Thymus (tissue), 14 donors: ENCODE measurements at places on chromosomes 6 and 20.

DNA sequence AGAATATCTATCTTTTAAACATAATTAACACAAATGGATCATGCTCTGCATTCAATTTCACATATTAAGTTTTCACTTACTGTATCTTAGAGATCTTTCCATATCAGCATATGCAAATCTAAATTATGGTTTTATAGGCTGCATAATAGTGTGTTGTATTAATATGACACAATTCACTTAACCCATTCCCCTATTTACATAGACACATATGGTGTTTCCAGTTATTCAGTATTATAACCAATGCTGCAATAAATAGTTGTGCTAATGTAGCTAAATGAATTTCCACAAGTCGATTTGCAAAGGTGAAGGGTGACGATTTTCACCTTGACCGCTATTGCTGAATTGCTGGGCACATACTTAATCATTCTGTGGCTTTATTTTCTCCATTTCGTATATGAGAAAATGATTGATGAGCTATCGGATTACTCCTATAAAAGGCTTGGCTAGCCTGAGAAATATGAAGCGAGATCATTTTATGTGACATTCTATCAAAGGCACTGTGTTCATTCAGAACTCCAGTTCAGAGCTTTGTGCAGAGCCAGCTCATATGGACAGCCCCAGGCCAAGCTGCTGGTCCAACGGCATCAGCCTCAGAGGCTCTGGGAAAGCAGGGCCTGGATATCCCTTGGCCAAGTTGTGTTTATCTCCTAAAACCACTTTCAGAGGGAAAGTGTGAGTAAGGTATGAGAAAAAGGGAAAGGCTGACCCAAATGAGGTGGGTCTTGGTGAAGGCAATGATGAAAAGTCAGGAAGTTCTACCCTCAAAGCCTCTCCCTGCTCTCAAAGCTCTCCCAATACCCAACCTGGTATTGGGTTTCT, 50.8 kb downstream of the GFOD1 start:
- no peak for DNase-seq

DNA sequence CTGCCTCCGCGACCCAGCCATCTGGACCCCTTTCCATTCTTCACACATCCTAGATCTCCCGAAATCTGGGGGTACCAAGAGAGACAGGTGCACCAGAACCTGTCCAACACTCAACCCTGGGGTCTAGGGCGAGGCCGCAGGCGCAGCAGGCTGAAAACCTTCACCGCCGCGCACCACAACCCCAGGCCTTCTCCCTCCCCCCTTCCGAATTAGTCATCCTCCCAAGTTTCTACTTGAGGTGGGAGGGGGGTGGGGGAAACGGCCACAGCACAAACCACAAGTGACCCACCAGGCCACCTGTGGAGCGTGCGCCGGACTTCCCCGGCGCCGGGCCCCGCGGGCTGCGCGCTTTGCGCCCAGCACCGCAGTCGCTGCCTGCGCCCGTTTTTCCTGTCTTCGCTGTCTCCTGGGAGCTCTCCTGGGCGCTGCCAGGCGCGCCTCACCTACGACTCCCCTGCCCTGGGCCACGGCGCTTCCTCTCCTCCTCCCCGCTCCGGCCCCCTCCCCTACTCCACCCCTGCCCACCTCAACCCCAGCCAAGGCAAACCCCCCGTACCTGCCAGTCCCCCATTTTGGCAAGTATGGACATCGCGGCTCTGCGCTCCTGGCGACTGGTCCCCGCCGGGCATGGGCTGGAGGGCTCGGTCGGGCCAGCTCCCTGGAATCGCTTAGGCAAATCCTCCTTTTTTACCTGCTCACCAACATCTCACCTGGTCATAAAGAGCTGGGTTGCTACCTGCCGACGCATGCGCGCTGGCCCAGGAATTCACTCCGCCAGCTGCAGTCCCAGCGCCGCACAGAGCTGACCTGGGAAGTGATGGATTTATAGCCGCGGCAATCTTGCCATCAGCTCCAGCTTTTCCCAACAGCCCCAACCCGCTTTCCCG, 4.2 kb upstream of the TFAP2A start:
- DNase-seq: no peak

DNA sequence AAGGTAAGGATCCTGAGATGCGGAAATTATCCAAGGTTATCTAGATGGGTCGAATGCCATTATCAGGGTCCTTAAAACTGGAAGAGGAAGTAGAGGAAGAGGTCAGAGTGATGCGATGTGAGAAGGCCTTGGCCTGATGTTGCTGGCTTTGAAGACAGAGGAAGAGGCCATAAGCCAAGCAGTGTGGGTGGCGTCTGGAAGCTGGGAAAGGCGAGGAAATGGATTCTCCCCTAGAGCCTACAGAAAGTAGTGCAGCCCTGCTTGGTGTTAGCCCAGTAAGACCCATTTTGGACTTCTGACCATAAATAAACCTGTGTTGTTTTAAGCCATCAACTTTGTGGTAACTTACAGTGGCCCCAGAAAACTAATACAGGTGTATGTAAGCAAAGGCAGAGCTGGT, 2.0 kb downstream of the SRXN1 start:
- DNase-seq: no peak

DNA sequence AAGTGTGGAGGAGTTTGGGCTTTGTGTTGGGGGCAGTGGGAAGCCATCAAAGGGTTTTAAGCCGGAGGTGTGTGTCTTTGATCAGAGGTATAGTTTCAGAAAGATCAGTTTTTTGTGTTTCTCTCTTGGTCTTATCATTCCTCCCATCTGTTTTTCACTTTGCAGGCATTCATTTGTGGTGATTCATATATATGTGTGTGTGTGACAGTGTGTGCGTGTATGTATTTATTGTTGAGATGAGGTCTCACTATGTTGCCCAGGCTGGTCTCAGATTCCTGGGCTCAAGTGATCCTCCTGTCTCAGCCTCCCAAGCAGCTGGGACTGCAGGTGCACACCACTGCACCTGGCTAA, 11.1 kb upstream of the SERINC3 start:
- DNase-seq: no peak

GRCh38 chr20:56865055-56865454, 235.9 kb downstream of the TFAP2C start:
- DNase-seq: no peak

DNA sequence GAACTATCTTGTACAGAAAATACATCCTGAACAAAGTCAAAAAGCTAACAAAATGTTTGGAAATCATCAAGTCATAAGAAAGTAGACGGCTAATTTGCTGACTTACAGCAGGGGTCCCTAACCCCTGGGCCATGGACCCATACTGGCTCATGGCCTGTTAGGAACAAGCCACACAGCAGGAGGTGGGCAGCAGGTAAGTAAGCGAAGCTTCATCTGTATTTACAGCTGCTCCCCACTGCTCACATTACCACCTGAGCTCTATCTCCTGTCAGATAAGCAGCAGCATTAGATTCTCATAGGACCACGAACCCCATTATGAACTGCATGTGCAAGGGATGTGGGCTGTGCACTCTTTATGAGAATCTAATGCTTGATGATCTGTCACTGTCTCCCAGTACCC, 115.5 kb downstream of the CDK19 start:
- no peak for DNase-seq

- no peak for DNase-seq
Measured at GRCh38 chr6:145863988-145864616, 49.5 kb upstream of the FBXO30 start.

GRCh38 chr6:43806043-43806757, 36.2 kb downstream of the VEGFA start:
- no peak for DNase-seq

- DNase-seq: no peak
Measured at GRCh38 chr20:53258741-53259140, 286.6 kb downstream of the TSHZ2 start.

- DNase-seq: no peak
Measured at GRCh38 chr6:22972771-22973170, 403.4 kb downstream of the HDGFL1 start.

DNA sequence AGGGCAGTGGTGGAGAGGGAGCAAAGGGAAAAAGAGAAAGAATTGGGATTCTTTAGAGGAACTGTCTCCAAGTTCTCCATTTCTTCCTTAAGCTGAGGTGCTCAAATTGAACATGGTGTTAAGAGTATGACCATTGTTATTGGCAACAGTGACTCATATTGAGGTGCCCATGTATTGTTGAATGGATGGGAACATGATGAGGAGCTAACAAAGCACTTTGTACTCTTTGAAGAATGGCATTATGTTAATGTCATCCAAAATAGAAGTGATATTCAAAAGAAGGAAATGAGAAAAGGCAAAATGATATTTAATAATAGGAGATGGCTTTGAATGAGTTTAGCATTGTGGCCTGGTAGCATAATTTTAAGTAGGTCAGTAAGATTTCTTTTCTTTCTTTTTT, 261.1 kb downstream of the QKI start:
- DNase-seq: no peak

GRCh38 chr6:129744201-129744879, 34.4 kb upstream of the ARHGAP18 start:
- DNase-seq: no peak

DNA sequence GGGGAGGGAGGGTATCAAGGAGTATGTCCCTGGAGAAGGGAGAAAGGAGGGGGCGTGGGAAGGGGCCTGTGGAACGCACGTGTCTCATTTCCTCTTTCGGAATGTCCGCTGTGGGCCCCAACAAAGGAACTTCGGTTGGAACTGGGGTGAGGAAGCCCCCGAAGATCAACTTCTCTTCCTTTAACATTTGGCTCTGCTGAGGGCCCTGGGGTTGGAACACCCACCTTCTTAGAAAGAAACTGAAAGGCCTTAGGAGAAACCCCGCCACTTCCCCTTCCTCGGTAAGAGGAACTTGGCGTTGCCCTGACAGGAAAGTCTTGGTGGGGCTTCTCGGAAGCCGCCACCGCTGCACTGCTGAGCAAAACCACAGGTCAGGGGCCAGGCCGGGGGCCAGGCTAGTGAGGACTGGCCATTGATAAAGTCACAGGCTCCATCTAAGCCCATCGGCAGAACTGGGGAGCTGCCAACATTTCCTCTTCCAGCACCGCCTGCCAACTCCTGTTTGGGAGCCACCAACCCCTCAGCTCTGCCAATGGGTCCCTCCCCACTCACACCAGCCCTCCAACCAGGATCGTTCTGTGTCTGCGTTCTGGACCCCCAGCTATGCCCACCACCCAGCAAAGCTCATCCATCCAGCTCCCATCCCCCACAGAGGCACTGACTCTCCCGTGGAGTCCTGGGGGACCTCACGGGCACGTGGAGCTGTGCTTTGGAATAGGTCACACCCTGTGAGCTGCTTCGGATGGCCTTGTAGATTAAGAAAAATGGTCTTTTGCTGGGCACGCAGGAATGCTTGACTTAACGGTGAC, 44.8 kb downstream of the FGD2 start:
- DNase-seq: no peak

GRCh38 chr6:33770124-33770832, 18.7 kb downstream of the LEMD2 start:
- DNase-seq: no peak

GRCh38 chr6:34696189-34696738, 303 bp downstream of the ILRUN start:
- no peak for DNase-seq

DNA sequence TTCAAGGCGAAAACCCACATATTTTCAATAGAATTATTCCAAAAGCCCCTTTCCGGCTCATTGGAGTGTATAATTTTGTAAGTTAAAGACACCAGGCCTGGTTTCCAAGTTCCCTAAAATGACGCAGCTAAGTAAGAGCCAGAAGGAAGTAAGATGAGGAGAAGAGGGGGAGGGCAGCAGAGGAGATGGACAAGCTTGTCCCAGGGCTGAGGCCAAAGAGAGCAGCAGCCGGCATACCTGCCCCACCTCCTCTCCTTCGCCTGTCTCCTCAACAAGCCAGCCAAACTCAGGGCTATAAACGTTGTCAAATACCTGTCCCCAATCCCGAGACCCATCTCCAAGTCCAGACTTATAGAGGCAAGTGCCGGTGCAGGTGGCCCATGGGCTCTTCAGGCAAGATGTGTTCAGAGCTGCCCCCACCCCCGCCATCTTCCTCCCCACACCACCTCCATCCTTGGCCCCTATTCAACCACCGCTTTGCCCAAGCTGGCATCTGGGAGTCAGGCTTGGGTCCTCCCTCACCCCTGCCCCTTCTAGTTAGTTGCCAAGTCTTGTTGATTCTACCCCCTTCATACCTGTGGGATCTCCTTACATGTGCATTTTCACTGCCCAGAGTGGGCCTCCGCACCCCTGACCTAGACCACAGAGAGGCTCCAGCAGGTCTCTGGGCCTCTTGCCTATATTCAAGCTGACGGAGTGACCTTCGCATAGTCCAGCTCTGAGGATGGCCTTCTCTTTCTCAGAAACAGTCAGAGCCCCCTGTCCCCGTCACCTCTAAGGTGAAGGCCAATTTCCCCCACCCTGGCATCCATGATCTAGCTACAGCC, 75.7 kb upstream of the SIRPA start:
- DNase-seq: no peak

GRCh38 chr6:167699141-167699931, 127.4 kb upstream of the AFDN start:
- no peak for DNase-seq

DNA sequence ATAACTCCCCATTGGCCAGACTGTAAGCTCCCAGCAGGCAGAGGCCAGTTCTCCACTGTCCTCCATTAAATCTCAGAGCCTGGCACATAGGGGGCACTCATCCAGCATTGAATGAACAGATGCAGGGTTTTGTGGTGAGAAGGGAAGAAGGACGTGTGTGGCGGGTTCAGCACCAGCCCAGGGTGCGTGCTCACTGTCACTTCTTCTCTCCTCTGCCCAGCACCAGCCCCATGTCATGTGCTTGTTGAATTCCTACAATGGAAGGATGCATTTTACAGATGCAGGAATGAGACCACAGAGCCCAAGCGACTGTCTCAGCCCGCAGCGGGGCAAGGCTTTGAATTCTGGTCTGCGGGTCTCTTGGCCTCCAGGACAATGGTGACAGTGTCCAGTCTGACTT, 149.9 kb downstream of the CEBPB start:
- DNase-seq: no peak

DNA sequence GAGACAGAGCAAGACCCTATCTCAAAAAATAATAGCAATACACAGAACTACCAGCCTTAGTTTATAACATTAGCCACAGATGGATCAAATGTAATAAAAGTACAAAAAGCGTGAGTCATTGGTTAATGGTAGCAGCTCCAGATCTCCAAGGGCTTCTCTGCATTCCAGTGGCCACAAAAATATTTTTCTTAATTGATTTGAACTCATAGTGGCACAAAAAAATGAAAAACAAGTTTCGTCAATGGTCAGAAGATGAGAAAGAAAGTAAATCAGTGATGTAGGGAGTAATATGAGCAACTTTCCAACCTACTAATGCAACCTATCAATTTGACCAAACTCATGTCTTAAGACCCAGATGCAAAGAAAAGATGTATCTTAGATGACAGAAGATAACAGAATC, 79.6 kb downstream of the CEP57L1 start:
- DNase-seq: no peak

GRCh38 chr6:159608961-159609651, 83.9 kb downstream of the SOD2 start:
- DNase-seq: no peak
